ENCODE measurements at places on chromosomes 7 and 10.

DNA sequence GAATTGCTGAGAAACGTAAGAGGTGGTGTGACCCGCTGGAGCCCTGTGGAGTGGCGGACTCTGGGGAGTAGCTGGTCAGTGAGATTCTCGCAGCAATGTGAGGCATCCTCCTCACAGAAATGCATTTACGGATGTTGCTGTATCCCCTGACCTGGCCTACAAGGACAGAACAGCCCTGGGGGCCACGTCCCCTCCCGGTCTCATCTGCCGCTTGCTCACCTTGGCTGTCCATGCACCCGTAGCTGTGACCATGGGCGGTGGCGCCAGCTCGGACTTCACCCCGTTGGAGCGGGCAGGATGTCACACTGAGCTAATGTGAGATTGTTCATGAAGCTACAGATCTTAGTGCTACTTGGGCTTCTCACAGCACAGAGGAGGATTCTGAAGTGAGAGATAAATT lies 193.8 kb downstream of the EBF3 start:
- no peak for DNase-seq

- DNase-seq: no peak
Observed at GRCh38 chr7:11332865-11333228, 359.2 kb downstream of the PHF14 start.

DNA sequence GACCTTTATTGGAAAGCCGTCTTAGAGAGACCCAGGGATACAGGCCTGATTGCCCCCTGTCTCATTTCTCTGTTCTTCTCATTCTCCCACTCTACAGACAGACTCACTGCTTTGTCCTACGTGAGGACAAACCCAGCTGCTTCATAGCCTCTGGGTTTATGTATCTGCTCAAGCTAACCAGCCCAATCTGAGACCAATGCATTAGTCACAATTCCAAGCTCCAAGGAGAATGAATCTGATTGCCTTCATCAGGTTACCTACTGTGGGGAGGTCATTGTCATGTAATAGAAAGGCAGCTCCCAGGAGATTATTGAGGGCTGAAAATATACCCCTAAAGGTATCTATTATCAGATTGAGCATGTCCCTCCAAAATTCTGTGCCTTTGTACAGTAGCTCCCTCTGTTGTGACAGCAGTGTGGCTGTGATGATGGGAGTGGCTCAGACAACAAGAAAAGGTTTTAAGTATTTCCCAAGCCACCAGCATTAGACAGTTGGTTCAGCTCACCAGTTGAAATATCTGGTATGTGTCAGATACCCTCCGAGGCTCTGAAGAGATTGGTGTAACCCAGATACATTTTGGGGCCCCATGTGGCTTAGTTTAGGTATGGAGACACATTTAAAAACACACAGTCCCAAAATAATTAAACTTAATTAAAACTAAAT lies 123.1 kb upstream of the EEPD1 start:
- DNase-seq: no peak

GRCh38 chr7:14045651-14046050 lies 56.2 kb upstream of the ETV1 start:
- DNase-seq: no peak

DNA sequence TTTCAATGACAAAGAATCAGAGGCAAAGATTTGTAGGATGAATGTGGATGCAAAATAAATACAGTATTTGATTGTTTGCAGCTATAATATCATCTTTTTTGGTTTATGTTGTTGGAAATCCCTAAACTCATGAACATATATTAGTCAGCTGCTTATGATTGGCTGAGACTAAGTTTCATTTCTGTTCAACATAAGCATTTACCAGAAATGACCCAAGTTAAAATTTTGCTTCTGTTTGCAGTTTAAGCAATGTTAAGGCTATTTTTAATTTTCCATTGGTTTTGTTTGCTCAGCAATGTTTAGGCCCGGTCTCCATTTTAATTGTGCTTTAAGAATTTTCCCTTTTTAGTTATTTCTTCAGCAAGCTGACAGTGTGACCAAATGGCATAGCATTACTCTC lies 22.0 kb downstream of the GIMAP6 start:
- DNase-seq: no peak

GRCh38 chr7:31495653-31496052 lies 18.2 kb upstream of the ITPRID1 start:
- no peak for DNase-seq

DNA sequence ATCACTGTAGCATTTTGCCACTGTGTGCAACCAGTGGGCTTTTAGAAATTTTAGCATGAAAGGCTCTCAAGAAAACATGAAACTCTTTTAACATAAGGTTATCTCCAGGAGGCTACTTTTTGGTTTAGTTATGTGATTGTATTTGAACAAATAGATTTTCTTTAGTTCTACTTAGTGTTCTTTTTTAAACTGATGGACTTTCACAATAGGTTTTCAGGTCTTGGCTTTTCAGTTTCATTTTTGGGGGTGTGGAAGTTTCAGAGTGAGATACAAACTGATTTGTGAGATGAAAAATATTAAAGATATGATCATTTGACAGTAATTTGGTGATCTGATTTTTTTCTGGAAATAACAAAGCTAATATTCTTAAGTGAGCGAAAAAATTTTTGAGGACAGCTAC lies 344.1 kb downstream of the PHF14 start:
- no peak for DNase-seq

- DNase-seq: no peak
Observed at GRCh38 chr10:4070921-4071660, 286.1 kb upstream of the KLF6 start.

DNA sequence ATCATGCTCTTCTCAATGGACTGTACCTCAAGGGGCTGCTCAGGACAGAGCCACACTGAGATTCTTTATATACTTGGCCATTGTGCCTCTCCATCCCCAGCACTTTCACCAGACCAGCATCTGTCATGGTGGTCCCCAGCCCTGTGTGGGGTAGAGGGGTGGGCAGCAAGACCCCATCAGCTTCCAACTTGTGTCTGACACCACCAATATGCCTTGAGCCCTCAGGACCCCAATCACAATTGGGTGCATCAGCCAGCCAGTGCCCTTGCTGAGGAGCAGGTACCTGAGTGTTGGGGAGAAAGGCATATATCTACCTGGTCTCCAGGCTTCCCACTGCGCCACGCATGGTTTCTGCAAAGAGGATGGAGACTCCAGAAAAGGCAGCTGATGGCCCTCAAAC lies 56.3 kb downstream of the GRID1 start:
- DNase-seq: no peak

- DNase-seq: no peak
Observed at GRCh38 chr7:111232249-111233084, 141.5 kb downstream of the LRRN3 start.
